ENCODE measurements at places on chromosomes 3 and 15. TPM values are rescaled to one million over a fixed set of nuclear protein-coding genes. Genes with fewer than 3 reads are reported as not detected.

The CLASP2 gene
- 112 TPM for total RNA-seq

The HIGD2B gene
- total RNA-seq = not detected

The GRK7 gene
- total RNA-seq = under 0.01 TPM

The GMPPB gene
- 39.5 TPM for total RNA-seq

The KIF15 gene
- total RNA-seq = 11.8 TPM

The FBXO45 gene
- total RNA-seq = 8.7 TPM

The ADAMTS9 gene
- total RNA-seq = 64.8 TPM

The HRH1 gene
- 11.9 TPM for total RNA-seq

The CLDN1 gene
- 0.16 TPM for total RNA-seq

The PAQR5 gene
- under 0.01 TPM for total RNA-seq

The NME9 gene
- not detected for total RNA-seq

The STRC gene
- not detected for total RNA-seq

The MYZAP gene
- 53.4 TPM for total RNA-seq

The CIDEC gene
- total RNA-seq = not detected

The SLC15A2 gene
- under 0.01 TPM for total RNA-seq

The ANKUB1 gene
- total RNA-seq = not detected

The AQP9 gene
- not detected for total RNA-seq

The SCAANT1 gene
- total RNA-seq = not detected

The WNT5A gene
- total RNA-seq = 3.7 TPM

The ERICH6 gene
- not detected for total RNA-seq

The MTHFS gene
- total RNA-seq = 9.2 TPM

The CKMT1B gene
- not detected for total RNA-seq

The LRRIQ4 gene
- total RNA-seq = not detected

The PLXND1 gene
- total RNA-seq = 829 TPM

The SSUH2 gene
- not detected for total RNA-seq

The FANCD2OS gene
- not detected for total RNA-seq

The CCR1 gene
- not detected for total RNA-seq

The SYNPR gene
- total RNA-seq = not detected

Measured in bladder microvascular endothelial cell (primary cell).